ENCODE measurements at places on chromosomes 6 and 20.

DNA sequence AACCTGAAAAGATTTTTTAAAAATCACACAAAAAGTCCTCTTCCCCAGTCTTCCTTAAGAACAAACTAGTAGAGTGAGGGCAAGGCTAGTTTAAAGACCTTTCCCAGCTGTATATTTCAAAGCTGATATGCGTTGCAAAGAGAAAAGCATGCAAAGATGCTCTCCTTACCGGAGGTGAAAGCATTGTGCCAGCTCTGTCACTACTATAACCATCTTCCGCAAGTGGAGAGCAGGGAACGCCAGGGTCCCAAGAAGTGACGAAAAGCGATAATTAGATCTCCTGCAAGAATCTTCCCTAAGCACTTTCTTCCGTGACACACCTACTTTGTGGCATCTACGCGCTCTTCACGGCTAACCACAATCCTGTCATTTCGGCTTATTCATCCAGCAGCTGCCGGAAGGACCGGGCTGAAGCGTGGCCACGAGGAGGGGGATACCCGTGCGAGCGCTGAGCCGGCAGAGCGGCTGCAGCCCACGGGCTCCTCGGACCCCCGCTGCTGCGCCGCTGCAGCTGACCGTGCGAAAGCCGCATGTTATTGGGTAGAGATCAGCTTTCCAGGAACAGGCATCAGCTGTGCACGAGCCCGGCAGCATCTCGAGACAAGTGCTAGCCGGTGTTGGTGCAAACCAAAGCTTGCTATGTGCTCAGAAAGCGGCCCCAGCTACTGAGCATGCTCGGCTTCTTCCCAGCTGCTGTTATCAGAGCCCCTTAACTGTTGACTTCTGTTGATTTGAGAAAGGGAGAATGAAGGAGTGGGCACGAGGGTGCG is 57.2 kb upstream of the ARHGAP18 start:
- peak; percentile 62 for DNase-seq

DNA sequence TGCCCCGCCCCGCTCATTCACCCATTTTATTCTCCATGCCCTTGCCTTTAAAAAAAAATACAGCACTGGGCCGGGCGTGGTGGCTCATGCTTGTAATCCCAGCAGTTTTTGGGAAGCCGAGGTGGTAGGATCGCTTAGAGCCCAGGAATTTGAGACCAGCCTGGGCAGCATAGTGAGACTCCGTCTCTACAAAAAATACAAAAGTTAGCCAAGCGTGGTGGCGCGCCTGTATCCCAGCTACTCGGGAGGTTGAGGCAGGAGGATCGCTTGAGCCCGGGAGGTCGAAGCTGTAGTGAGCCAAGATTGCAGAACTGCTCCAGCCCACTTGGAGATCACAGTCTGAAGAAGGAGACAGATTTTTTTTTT is 407 bp upstream of the KIF6 start:
- DNase-seq = no peak

DNA sequence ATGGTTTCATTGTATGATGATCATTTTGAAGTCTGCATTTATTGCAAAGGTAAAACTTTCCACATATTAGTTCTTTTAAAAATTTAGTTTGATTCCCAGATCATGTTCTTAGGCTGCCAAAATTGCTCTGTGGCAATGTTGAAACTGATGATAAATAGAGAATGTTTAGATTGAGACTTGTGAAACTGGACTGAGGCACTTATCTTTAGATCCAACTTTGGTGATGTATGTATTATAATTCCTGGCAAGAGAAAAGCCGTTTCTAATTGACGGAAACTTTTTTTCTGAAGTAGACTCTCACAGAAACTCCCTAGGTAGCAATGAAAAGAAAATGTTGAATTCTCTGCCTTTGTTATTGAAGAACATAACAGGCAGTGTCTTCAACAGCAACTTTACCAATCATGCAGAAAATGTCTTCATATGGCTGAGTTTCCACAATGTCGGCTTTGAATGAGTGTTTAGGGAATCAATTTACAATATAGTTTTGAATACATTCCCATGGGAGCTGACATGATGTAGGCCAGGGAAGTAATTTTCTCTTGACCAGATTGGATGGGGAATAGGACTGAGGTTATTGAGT is 456.2 kb downstream of the CD109 start:
- DNase-seq = no peak

DNA sequence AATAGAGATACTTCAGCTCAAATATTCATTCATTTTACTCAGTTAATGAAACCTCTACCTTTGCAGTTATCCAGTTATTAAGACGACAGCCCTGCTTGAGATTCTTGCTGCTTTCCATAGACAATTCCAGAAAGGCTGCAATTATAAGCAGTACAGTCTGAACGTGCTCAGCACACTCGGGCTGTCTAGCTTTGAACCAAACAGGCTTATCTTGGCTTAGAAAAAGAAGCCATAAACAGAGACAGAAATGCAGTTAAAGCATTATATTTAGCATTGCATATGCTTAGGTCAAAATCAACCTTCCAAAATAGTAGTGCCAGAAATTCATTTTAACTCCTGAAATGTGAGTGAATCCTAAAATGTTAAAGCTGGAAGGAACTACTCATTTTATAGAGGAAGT is 204.1 kb upstream of the KCNQ5 start:
- no peak for DNase-seq

DNA sequence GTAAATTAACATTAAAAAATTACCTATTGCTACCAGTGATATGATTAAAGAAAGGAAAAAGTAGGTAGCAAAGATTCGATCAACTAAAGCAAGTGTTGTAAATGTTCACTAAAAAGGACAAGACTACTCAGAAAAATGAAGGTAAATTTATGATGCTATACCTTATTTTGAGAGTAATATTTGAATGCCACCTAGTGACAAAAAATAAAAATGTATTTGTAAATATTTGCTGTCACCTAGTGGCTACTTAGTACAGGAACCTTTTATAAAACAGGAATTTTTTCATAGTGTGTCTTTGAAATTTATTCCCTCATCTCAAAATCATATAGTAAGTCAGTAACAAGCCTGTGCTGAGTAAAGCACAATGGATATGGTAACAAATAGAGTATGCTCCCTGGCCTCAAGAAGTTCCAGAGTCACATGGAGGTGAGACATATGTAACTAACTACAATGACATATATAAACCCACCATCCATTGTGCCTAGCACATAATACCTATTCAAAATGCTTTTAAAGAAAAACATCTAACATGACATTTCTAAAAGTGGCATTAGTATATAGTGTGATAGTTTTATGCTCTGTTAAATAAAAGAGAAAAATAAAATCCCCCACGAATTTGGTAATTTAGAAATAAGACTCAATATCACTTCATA is 193.1 kb upstream of the SIM1 start:
- DNase-seq = no peak

GRCh38 chr20:62406635-62407176 is 379 bp downstream of the CABLES2 start:
- no peak for DNase-seq

GRCh38 chr6:41531591-41532582 is 14.3 kb upstream of the FOXP4 start:
- DNase-seq = peak; percentile 64

- DNase-seq = no peak
Measured at GRCh38 chr6:23154159-23154558, 584.8 kb downstream of the HDGFL1 start.

DNA sequence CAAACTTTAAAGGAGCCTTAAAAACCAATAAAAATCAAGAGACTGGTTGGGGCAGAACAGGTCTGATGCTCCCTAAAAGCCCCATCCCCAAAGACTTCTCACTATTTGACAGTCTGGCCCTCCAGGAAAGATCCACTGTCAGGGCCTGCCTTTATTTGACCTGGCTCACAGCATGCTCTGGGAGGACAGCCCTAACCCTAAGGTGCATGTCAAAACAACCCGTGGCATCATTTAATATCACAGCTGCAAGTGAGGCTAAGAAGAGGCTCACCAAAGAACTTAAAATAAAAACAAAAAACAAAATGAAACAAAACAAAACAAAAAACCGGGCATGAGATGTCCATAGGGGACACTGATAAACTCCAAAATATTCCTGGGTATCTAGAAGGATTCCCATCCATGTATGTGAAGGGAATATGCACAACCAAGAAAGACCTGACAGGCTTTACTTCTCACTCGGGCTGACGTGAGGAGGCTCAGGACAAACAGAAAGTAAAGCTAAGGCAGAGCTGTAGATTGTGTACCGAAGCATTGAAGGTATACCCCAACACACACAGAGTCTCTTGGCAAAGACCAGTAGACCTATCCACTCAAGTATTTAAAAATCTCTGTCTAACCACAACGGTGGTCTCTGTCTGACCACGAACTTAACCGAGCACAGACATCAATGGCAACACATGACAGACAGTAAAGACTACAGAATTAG is 57.3 kb downstream of the AHI1 start:
- DNase-seq = no peak

DNA sequence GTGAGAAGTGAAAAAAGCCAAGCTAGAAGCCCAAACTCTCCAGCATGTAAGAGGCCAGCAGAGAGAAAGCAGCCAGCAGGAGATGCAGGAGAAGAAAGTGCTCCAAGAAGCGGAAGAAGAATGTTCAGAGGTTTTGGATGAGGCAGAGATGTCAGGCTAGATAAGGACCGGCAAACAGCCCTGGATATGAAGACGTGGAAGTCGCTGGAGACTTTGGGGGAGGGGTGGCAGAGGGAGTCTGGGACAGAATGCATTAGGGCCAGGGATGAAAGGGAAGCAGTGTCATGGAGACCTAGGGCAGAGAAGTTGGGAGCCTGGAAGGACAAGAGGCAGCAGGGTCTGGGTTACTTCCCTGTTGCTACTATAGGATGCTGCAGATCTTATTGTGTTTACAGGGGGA is 5.3 kb upstream of the SCUBE3 start:
- no peak for DNase-seq

- no peak for DNase-seq
Measured at GRCh38 chr6:121235386-121235785, 98.9 kb downstream of the TBC1D32 start.

- no peak for DNase-seq
Measured at GRCh38 chr6:45927421-45928320, 88.0 kb downstream of the CLIC5 start.

- DNase-seq = no peak
Measured at GRCh38 chr20:36544134-36545018, 3.1 kb downstream of the MYL9 start.

DNA sequence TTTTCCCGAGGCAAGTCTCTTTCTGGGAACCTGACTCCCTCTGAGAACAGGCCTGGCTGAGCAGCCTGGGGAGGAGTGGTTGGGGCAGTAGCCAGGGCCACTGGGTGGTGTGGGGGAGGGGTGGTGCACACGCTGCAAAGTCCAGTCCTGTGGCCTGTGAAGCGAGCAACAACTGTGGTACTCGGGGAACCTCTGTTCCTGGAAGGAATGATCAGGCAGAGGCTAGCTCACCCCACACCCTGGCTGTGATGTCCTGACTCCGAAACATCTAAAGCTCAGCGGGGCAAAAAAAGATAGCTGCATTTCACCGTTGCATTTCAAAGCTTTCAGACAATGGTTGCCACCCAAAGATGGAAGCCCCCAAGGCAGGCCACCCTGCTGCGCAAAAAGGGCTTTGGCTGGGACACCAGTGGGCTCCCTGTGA is 25.5 kb downstream of the PCK1 start:
- no peak for DNase-seq

DNA sequence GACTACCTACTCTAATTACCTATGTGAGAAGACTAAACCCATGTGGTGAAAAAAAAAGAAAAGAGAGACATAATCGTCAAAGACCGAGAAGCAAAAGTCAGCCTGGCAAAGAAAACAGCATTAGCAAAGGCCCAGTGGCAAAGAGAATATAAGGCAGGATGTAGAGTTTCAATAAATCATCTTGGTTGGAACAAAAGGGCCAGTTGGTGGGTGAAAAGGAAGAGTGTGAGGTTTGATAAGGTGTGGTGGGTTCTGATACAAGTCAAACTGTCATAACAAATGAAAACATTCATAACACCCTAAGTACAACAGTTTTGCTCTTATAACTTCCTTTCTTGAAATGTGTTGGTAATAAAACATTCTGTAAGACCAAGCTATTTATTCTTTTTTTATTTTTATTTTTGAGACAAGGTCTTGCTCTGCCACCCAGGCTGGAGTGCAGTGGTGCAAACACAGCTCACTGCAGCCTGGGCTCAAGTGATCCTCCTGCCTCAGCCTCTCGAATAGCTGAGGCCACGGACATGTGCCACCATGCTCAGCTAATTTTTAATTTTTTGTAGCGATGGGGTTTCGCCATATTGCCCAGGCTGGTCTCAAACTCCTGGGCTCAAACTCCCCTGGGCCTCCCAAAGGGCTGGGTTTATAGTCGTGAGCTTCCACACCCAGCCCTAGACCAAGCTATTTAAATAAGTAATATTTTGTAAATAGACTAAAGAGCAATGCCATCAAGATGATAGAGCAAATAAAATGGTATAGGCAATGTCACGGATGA is 18.9 kb upstream of the GTF3C6 start:
- no peak for DNase-seq

DNA sequence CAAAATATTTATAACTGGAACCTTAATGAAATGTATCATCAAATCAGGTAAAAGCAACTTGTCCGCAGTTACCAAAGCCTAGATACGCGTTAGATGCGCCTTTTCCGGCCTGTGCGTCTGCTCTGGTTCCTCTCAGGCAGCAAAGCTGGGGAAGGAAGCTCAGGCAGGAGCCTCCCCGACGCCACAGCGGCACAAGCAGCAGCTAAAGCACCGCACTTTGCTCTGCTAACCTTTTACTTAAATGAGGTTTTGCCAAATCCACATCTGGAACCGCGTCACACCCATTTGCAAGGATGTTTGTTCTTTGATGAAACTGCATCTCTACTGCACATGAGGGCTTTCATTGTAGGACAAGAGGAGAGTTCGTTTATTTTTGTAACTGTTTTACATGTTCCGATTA is 36.8 kb downstream of the THBS2 start:
- no peak for DNase-seq

- no peak for DNase-seq
Measured at GRCh38 chr20:53337390-53338101, 256.1 kb downstream of the ZNF217 start.

DNA sequence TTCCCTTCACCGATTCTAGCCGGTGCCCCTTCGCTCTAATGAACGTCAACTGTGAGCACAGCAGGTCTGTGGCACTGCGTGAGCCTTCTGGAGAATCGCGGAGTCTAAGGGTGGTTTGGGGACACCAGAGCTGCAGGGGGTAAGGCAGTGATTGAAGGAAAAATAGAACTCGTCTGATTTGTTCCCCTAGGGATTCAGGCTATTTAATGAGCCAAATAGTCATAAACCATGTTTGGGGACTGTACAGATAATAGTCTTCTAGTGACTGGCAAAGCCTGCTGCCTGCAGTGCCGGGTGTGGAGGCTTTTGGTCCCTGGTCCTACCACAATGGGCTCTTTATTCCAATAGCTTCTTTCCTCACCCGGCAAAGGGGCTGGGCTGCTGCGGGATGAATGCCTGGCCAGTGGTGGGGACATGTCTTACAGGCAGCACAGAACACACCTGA is 11.1 kb upstream of the NTSR1 start:
- DNase-seq = no peak

GRCh38 chr6:45590226-45590625 is 212.5 kb upstream of the SUPT3H start:
- DNase-seq = no peak

DNA sequence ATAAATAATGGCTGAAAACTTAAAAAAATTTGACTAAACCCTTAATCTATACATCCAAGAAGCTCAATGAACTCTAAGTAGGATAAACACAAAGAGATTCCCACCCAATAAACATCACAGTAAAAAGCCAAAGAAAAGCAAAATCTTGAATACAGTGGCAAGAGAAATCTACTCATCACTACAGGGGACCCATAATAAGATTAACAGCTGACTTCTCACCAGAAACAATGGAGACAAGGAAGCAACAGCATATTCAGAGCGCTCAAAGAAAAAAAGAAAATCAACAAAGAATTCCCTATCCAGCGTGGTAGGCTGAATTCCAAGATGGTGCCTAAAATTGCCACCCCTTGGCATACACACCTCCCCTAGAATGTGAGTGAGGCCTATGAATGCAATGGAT is 18.6 kb downstream of the SNX3 start:
- DNase-seq = no peak

All from stimulated activated CD8-positive, alpha-beta memory T cell treated with anti-CD3 and anti-CD28 coated beads, Interleukin-15, amount 100 ng/mL, for 48 hours (primary cell).